ENCODE measurements at places on chromosomes 3 and 15.

DNA sequence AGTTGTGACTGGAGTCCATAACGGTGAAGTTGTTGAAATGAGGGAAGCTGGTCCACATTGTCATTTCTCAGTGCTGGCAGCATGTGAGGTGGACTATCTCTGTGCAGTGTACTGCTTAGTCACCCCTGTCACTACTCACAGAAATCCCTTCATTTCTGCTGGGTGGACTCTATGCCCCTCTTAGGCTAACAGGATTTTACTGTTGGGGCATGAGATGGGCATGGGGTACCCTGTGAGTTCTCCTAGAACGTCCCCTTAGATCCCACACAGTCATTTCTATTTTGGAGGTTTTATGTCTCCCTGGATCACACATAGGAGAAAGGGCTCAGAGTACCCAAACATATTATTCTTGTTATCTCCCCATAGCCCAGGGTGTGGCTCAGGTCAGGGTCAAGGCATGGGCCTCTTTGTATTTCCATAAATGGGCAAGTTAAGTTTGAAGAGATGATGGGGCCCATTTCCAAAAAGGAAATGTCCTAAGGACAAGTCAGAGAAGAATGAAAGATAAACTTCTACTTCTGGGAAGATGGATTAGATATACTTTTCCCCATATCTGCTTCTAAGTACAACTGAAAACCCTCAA lies 15.2 kb downstream of the P2RY1 start:
- no peak for DNase-seq

- DNase-seq = no peak
Observed at GRCh38 chr15:81282911-81283310, 41.0 kb downstream of the STARD5 start.

- no peak for DNase-seq
Observed at GRCh38 chr15:58466566-58466965, 34.8 kb downstream of the LIPC start.

GRCh38 chr15:62607643-62608042 lies 434.9 kb upstream of the TPM1 start:
- DNase-seq = no peak

DNA sequence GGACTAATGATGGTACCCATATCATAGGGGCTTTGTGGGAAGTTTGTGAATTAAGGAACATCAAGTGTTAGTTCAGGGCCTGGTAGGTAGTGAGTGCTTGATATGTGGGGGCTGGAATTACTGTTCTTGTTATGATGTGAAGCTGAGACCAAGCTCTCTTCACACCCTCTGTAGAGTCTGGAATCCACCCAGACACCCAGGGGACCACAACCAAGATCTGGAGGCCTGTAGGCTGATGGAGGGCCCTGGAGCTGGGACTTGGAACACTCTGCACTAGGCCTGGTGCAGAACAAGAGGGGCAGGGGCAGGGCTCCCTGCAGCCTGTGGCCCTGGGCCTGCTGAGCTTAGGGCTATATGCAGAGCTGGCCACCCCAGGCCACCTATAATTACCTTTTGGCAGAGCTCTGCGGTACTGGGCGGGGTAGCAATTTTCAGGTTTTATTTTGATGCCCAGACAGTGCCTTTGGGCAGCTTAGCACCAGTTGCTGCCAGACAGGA lies 13.1 kb upstream of the PRKCD start:
- no peak for DNase-seq

GRCh38 chr3:59856934-59857460 lies 807.2 kb upstream of the CFAP20DC start:
- no peak for DNase-seq

DNA sequence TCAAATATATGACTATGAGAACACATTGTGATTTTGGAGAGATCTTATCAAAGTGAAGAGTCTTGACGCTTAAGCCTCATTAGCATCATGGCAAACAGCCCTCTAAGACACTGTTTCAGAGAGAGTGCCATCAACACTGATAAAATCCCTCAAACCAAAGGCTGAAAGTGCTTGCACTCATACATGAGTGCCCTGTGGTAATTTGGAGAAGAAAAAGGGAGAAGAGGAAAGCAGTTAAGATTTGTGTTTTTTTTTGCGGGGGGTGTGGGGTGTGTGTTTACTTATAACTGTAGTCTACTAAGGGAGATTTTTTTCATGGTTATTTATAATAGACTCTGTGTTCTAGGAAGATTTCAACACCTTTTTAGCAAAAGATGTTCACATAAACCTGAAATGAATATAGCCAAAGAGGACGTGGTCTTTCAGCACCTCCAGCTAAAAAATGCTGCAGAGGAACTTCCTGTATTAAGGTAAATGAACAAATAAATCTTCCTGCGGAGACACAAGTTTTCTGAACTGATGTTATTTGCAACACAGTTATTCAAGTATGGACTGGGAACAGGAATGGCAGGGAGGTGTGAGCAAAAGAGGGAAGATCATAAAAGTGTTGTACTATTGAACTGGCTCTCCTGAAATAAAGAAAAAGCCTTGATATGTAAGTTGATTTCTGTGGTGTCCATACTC lies 81.9 kb upstream of the TGFBR2 start:
- no peak for DNase-seq

GRCh38 chr3:58487140-58487886 lies 4.6 kb upstream of the KCTD6 start:
- no peak for DNase-seq

- no peak for DNase-seq
Observed at GRCh38 chr3:106302451-106303221, 433.8 kb upstream of the CBLB start.

DNA sequence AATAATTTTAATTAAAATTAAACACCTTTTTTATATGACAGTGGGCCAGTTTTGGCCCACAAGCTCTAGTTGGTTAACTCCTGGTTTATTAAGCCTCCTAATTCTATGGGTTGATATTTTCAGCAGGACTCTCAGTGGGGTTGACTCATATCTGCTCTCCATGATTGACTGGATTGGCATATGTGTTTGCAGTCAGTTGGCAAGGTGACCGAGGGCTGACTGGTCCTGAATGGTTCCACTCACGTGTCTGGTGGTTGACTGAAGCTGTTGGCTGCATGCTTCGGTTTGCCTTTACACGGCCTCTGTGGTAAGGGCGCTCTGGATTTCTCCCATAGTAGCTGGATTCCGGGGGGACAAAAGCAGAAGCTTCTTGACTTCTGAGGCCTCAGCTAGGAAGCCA lies 65.3 kb upstream of the ZNF280D start:
- DNase-seq = no peak

DNA sequence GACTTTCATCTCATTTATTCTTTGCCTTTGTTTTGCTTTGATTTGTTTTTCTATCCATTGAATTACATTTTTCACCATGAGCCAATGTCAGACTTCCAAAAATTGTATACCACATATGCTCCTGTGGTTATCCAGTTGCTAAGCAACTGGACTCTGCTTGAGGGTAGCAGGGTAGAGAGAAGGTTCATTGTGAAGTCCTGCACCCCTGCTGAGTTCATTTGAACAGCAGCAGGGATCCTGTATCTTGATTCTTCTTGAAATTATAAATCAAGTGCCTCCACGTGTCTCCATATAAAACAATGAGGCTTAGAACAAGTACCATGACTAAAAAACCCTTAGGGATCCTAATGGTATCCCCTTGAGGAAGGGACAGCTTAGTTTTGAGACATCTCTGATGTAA lies 449.3 kb downstream of the ROBO2 start:
- no peak for DNase-seq

DNA sequence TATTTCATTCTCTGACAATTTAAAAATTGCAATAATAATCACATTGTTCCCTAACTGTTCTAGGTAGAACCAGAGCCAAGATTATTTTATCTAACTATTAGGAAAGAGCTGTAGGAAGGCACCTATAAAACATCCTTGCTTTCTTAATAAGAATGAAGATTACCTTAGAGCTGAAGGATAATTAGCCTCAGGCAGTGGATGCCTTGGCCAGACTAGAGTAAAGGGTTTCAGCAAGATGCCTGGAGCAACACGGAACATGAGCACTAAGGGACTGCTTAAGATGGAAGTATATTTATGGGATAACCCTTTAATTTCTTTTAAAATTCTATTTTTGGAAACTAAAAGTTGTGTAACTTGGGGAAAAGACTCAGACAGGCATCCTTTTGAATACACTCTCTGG lies 456.6 kb upstream of the RBMS3 start:
- DNase-seq = no peak

GRCh38 chr3:29346828-29347227 lies 66.0 kb downstream of the RBMS3 start:
- no peak for DNase-seq

- DNase-seq = no peak
Observed at GRCh38 chr3:48467110-48467454, 20.5 kb downstream of the ATRIP start.

Data from activated CD8-positive, alpha-beta memory T cell treated with anti-CD3 and anti-CD28 coated beads for 1 hour (primary cell).